ENCODE measurements at places on chromosomes 5 and 9.

DNA sequence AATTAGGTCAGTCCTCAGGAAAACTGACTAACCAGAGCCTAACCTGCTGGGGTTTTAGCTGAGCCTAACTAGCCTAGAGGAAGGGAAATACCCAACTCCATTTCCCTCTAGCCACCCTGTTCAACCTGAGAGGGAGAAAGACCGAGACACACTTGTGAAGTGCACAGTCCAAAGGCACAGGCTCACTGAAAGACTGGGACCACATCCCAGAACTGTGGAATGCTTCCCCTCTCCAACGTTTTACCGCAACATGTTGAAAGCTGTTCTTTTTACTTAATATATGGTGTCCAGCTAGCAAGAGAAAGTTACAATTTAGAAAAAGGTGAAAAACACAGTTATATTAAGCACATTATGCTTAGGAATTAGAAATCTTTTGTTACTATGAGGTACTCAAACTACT lies 76.8 kb upstream of the SIMC1 start:
- DNase-seq = no peak

DNA sequence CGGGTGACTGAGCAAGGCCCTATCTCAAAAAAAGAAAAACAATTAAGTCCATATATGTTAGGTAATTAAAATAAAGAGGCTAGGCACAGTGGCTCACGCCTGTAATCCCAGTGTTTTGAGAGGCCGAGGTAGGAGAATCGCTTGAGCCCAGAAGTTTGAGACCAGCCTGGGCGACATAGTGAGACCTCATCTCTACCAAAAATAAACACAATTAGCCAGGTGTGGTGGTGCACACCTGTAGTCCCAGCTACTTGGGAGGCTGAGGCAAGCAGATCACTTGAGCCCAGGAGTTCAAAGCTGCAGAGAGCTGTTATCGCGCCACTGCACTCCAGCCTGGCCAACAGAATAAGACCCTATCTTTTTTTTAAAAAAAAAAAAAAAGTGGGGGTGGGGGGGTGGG lies 12.3 kb downstream of the WHRN start:
- no peak for DNase-seq

DNA sequence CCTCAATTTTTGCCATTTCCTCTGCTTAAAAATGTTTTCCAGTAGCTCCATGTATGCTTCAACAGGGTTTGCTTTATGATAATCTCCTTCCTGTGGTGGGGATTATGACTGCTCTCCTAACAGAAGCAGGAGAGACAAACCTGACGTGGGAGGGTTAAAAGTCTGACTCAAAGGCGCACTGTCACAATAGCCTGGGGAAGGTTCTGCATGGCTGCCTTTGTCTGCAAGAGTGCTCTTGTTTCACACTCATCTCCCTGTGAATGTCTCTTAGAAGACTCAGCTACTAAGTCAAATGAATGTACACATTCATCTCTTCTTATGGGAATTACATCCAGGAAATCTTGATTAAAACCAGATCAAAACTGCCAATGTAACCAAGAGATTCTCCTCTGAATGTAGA lies 90.9 kb upstream of the MTAP start:
- peak; percentile 9 for DNase-seq

GRCh38 chr9:6195714-6196360 lies 19.8 kb upstream of the IL33 start:
- no peak for DNase-seq

DNA sequence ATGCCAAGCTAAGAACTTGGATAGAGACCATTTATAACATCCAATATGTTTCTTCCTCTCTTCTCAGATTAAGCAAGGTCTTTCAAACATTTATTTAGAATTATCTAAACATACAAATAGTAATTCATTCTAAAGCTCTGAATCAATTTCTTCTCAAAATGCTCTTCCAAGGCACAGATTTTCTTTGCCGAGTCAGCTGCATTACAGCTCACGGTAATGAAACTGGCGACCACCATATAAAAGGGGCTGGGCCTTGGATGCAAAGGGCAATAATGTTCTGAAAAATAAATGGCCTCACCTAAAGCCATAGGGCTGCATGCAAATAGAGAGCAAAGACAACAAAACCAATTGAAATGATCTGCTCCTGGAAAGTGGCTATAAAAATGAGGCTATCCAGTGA lies 63.8 kb downstream of the MED27 start:
- DNase-seq = no peak

DNA sequence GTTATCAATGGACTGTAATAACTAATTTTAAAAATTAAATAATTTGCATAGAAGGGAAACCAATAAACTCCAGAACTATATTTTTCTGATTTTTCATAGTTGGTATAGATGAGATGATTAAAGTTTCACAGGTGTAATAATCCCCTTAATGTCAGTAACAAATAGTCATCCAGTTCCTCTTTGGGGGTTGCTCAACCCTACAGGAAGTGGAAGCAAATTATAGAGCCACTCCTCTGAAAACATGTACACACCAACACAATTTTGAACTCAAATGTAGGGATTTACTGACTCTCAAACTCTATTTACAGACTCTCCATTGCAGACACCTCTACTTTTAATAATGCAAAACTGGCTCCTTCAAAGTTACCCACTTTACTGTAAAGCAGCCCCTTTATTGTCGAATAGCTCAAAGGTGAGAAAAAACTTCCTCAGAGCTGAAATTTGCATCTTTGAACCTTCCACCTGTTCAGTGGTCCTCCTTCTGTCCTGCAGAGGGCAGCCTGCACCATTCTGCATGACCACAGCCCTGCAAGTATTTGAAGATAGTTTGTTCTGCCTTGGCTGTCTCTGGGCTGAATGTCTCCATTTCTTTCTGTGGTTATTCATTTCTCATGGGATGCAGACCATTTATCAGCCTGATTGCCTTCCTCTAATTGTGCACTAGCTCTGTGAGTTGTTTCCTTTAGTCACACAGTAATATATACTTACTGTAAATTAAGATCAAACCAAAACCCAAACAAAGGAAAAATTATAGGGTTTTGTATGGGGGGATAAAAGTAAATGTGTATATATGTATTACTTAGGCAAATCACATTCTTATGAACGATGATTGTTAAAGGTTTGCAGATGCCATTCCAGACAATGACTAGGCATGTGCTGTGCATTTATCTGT lies 383.2 kb upstream of the SGCD start:
- peak; percentile 44 for DNase-seq

GRCh38 chr5:175410926-175411325 lies 33.1 kb downstream of the DRD1 start:
- no peak for DNase-seq

GRCh38 chr5:74594137-74595040 lies 46.1 kb downstream of the ENC1 start:
- DNase-seq = no peak

DNA sequence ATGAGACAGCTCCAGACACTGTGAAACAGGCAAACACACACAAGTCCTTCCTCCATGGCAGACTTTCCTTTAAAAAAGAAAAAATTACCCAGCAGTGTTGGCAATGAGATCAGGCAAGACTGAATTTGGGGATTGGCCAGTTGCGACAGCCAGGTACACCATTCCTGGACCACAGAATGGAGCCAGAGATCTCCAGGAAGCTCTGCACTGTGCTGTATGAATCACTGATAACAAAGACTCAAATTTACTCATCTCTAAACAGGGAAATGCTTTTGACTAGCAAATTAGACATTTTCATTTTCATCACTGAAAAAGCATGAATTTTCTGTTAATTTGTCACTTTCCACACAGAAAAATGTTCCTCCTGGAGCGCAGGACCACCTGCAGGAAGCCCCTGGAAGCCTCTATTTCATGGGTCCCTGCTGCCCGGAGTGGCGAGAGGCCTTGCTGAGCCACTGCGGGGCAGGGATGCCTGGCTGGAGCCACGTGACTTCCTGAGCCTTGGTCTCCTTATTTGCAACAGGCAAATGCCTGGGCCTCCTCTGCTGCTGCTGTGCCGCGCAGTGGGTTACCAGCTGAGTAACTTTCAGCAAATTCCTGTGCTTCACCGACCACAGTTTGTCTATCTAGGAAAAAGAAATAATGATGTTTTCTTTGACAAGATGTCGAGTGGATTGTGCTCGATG lies 185.9 kb upstream of the ZNF618 start:
- DNase-seq = no peak

DNA sequence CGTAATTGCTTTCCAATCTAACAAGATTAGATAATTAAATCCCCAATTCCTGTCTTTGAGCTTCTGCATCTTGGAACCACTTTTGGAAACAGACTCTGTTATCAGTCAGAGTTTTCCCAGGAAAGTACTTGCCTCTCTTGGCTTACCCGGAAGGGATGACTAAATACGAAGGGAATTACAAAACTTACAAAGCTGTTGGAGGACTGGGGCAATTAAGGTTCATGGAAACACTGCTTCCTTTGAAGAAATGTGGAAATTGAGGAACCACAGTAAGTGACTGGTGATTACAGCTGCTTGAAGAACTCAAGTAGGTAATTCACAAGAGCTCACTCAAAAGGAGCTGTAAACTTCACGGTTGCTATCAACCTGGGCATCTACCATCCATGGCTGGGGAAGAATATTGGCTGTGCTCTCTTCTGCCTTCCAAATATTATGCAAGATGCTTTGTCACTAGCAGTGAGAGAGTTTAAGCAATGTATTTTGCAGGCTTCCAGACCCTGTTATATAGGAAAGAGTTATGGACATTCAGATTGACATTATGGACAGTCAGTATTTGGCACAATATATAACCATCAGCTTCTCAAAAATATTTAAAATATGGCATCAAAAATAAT lies 104.6 kb upstream of the MAN2A1 start:
- DNase-seq = no peak

GRCh38 chr5:141817631-141818030 lies 60.6 kb downstream of the PCDH1 start:
- DNase-seq = no peak

GRCh38 chr5:139462586-139463276 lies at the start of gene ECSCR:
TSS of gene ECSCR (minus strand) at chr5:139462743. CDS start at chr5:139462670, 73 bp downstream.
- DNase-seq = no peak

- DNase-seq = peak; percentile 25
These were observed 14.6 kb upstream of the BNC2 start for GRCh38 chr9:16884952-16885513.

- DNase-seq = peak; percentile 66
These were observed 195.8 kb upstream of the TBCA start for GRCh38 chr5:77971776-77972468.

- no peak for DNase-seq
These were observed 75.7 kb downstream of the TEK start for GRCh38 chr9:27184556-27185351.

- DNase-seq = no peak
These were observed 16.2 kb downstream of the SLC6A3 start for GRCh38 chr5:1429066-1429465.

DNA sequence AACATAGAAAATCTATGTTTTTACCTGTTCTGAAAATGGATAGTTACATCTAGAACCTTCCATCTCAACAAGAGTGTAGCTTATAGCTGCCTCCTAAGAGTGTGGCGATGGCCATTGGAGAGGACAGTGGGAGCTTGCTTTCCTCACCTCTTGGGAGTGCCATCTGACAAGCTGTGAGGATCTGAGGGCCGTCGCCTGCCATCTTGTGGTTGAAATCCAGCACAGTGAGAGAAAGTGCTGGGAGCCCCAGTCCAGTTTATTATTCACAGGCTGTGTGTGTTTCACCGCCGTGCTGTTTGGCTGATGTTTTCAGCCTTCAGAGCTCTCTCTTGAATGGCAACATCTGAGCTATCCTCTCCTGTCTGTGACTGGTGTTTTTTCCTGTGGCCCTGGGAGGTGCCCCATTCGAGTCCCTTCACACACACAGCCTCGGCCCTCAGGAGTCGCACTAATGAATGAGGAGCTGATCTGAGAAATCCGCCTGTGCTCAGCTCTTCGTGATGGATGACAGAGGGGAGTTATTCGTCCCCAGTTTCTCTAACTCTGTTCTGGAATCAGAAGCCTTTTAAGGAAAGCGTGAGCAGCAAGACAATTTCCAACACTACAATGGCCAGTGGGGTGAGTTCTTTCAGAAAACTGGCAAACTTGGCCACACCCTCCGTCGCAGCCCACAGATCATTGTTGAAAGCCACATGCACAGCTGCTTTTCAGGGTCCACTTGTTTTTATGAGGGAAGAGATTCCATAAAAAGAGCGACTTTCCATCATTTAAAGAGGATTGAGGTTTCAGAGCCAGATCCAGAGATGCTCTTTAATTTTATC lies 170.3 kb downstream of the PDZD2 start:
- DNase-seq = peak; percentile 81

DNA sequence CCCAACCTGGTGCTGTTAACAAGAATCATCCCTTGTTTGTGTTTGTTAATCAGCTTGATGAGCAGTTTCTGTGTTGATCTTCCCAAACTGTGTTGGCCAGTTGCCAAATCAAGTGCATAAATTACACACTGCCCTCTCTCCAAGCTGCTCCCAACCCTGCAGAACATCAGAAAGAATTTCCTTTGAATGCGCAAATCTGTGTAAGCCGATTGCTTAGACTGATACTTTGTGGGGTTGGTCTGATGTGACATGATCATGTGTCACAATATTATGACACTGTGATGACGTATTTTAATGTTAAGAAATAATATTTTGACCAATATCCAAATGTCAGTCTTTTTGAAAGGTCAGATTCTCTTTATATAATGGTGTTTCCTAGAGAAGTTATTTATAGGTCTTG lies 766.4 kb upstream of the WWC1 start:
- no peak for DNase-seq

DNA sequence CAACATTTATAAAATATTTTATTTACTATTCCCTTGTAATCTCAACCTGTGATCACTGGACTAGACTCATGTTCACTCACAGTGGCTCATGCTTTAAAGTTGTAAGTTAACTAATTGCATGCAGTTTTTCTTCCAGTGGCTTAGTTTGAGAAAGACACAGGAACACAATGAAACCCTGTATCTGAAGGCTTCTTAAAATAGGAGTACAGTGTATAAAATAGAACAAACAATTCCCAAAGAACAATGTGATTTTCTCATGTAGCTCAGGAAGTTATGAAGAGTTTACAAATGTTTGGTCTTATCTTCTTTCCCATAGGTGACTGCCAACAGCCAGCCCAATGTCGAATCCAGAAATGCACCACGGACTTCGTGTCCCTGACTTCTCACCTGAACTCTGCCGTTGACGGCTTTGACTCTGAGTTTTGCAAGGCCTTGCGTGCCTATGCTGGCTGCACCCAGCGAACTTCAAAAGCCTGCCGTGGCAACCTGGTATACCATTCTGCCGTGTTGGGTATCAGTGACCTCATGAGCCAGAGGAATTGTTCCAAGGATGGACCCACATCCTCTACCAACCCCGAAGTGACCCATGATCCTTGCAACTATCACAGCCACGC lies 5.9 kb downstream of the RGMB start:
- DNase-seq = no peak

- no peak for DNase-seq
These were observed 99.3 kb downstream of the ANGPTL2 start for GRCh38 chr9:127022913-127023660.

Data from retina (tissue), 1 donor.